ENCODE measurements at places on chromosomes 16 and 17.

- no peak for DNase-seq
These were observed 5.1 kb upstream of the NT5M start for GRCh38 chr17:17298108-17298507.

DNA sequence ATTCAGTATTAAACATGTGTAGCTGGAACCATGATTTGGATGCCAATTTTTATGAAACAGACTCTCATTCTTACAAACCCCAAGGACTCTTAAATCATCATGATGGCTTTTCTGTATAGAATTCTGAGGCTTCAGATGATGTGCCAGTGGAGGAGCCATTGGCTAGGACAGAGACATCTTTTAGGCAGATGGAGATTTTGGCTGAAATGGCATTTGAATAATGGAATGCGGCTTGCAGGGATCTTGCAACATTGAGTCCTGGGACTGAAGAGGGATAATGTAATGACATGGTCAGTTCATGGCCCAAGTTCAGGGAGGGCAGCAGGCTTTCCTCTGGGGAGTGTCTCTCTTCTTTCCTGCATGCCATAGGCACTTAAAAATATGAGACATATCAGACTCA, 172.4 kb downstream of the ABCA8 start:
- DNase-seq: no peak

DNA sequence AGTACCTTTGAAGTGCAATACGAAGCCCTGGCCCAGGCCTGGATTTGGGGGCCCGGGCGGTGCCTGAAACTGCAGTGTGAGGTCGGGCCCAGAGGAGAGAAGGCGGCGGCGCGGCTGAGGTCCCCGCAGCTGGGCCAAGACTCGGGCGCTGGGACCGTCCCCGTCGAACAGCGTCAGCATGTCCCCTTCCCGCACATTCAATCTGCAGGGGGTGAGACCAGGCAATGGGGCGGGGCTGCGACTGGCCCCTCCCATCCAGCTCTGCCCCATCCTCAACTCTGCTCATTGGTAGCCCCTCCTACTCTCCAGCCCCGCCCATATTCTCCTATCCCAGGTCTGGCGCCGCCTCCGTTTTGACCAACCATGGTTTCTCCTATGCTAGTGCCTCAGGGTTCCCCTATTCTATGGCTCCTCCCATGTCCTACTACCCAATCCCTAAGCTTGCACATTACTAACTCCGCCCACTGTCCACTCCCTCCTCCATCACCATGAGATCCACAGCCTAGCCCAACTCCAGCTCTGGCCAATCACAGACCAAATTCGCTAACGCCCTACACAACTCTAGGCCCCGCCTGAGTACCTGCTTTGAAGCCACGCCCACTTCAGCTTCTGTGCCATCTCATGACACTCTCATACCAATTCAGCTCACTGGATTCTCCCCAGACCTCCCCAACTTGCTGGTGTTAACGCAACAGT, 14.4 kb upstream of the CDIPT start:
- no peak for DNase-seq

GRCh38 chr16:79876332-79876730, 275.8 kb upstream of the MAF start:
- no peak for DNase-seq
